Epithelial cell of proximal tubule (primary cell): ENCODE measurements at places on chromosomes 1 and 21. TPM values are rescaled to one million over a fixed set of nuclear protein-coding genes. Genes with fewer than 3 reads are reported as not detected.

DNA sequence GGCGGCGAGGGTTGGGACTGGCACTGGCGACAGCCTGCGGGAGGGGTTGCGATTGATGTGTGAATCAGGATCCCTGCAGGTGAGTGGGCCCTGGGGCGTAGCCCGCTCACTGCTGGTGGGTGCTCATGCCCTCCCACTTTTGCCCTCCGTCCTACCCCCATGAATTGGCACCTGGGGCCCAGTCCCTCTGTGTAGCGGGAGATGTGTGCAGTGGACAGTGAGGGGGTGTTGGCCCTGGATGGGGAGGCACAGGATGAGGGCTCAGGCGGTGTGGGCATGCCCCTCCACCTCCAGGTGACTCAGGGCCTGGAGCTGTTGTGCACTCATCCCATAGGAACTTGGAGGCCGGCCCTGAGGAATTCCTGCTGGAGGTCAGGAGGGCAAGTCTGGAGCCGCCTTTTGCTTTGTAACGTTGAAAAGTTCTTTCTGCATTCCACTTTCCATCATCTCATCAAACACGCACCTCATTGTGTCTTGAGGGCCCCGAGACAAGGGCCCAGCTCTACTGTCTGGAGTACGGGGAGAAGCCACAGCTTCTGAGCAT, 3.0 kb downstream of the PEAR1 start:
- peak; percentile 61 for DNase-seq

DNA sequence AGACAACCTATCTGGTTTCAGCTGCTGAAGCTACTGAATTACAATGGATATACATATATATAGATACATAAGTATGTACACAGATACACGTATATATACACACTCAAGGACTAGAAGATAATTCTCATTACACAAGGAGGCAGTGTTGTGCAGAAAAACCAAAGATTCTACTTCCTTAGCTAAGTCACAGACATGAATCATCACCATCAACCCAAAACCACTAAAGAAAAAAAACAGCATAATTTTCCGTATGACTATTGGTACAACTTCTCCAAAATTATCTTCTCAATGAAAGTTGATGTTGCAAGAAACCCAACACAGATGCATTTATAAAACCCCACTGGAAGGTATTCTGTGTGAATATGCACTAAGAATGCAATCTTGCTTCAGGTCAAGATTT, 36.8 kb upstream of the RPF1 start:
- peak; percentile 39 for DNase-seq

FMO1 gene
- total RNA-seq: not detected in 2 replicates

PKNOX1 gene
- 17.5 and 20.3 TPM in 2 replicates for total RNA-seq

DNA sequence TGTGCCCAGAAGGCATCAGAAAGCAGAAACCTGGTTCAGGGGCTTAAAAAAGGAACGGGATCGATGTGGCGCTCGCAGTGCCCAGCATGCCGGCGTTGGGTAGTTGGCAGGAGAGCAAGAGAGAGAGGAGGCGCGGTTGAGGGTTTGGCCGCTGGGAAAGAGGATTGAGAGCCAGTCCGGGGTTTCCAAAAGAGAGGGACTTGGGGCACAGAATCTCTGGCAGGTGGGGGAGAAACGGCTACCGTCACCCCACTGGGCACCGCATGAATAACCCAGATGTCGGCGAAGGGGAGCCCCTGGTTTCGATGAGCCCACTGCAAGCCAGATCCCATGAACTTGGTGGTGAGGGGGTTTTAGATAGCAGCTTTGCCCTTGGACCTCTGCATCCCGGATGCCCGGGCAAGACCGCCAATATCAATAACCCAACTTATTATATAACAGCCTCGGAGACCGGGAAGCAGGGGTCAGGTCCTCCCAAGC, 60.4 kb upstream of the ACOT11 start:
- no peak for DNase-seq

GRCh38 chr1:161890574-161890973, 124.5 kb downstream of the ATF6 start:
- no peak for DNase-seq

- no peak for DNase-seq
Measured at GRCh38 chr1:203547147-203547546, 53.2 kb downstream of the OPTC start.

CLDN17 gene
- not detected in 2 replicates for total RNA-seq
